Retina (tissue), 1 donor: ENCODE measurements at places on chromosomes 2 and 18.
A peak's percentile ranks its signal among the peaks of the same experiment; 100 is the strongest.

- DNase-seq = no peak
Measured at GRCh38 chr2:194003911-194004310, 1653.1 kb upstream of the SLC39A10 start.

DNA sequence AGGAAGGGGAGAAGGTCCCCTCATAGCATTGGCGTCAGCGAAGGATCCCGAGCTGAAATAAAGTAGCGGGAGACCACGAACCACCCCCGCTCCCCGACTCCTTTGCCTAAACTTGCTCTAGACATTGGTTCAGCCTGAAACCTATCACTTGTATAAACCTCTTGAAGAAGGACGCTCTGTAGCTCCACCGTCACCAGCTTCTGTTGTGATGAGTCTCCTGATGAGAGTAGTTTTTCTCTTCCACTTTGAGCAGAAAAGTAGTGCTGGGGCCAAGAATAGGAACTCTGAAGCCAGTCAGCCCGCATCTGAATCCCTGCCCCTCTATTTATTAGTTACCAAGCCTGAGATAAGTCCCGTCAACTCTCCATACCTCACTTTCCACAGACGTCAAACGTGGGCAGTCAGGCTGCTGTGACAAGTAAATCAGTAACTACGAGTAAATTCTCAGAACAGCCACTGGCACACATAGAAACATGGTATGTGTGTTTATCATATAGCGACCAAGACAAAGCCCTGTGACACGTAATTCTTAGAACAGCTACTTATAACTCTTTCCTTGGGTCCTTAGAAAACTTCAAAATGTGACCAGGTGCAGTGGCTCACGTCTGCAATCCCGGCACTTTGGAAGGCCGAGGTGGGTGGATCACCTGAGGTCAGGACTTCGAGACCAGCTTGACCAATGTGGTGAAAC lies 61.7 kb downstream of the CD226 start:
- DNase-seq = no peak

GRCh38 chr2:202064881-202065230 lies 8.2 kb upstream of the KIAA2012 start:
- no peak for DNase-seq

GRCh38 chr2:26742048-26742770 lies 21.9 kb upstream of the SLC35F6 start:
- DNase-seq = no peak

DNA sequence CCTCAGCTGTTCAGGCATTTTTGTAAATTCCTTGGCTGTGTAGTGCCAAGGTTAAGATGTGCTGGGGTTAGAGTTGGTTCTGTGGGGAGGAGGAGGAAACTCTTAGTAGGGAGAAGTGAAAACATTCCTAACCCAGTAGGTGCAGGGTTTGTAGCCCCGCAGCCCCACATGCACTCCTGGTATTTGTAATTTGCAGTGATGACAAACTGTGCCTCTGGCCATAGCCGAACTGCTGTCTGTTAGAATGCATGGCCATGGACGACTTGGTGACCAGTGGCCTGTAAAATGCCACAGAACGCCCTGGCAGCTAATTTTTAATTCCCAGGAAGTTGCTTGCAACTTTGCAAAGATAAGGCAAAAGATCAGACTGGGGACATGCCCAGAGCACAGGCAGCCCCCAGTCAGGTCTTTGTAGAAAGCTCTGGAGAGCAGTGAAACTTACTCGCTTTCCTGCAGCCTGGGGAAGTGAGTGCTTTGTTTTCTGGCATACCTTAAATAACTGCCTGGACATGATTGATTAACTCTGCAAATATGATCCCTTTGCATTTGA lies 38.4 kb downstream of the LYPD6B start:
- DNase-seq = peak; percentile 57

DNA sequence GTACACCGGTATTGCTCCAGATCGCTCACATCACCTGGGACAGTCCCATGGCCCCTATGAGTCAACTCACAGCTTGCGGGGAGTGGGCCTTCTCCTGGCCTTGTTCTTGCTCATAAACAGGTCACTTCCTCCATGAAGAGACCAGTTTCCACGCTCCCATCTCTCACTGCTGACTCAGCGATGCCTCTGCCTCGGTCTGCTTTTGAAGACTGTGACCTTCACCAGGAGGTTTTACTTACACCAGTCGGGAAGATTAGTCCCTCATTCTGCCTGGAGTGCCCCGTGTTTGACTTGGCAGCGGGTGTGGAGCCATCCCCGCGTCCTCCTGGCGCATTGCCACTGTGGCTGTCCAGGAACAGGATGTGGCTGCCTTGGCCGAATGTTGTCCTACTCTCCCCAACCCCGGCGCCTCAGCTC lies 159.8 kb downstream of the RHBDD1 start:
- no peak for DNase-seq

- DNase-seq = no peak
Measured at GRCh38 chr2:132654968-132655367, 15.0 kb downstream of the LYPD1 start.

GRCh38 chr2:98867539-98868309 lies 68.3 kb downstream of the CRACDL start:
- DNase-seq = no peak

DNA sequence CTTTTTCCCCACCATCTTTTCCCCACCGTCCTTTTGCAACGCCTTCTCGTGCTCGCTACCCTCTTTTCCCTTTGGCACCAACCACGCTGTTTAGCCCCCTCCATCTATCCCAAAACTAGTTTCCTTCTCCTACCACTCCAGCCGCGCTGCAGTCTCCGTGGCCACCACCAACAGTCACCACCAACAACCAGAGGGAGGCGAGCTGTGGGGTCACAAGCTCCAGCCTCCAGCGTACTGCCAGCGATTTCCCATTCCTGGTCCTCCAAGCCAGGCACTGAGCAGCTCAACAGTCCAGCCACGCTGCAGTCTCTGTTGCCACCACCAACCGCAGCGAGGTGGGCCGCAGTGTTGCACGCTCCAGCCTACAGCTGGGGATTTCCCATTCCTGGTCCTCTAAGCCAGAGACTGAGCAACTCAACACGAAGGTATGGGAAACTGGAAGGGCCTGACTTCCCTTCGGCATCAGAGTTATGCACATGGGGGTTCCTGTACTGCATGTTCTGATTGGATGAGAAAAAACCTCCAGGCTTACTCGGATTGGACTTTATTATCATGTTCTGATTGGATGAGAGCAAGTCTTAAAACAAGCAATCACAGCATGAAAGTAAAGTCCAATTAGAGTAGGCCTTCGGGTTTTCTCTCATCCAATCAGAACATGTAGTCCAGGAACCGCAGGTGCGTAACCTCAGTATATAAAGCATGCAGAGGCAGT lies 42.3 kb upstream of the IMP4 start:
- DNase-seq = no peak

DNA sequence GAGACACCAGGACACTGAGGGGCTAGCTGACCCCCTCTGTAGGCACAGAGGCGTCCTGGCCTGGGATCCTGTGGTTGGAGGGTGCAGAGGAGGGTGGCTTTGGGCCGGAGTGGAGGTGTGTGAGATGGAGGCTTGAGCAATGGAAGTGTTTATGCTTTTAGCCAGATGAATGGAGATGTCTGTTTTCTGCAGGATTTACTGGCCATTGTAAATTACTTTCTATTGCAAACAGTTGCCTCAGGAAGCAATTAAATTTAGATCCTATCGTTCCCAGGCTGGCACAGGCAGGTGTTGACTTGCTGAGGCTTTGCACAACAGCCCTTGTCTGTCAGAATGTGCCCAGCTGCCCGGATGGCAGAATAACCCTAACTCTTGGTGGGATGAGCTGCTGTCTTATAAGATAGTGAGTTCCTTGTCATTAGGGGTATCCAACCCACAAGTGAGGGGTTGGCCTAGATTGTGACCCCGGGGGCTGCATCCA lies 1.8 kb upstream of the ARID5A start:
- DNase-seq = no peak

GRCh38 chr2:46650556-46651001 lies 171.2 kb downstream of the TMEM247 start:
- peak; percentile 74 for DNase-seq

DNA sequence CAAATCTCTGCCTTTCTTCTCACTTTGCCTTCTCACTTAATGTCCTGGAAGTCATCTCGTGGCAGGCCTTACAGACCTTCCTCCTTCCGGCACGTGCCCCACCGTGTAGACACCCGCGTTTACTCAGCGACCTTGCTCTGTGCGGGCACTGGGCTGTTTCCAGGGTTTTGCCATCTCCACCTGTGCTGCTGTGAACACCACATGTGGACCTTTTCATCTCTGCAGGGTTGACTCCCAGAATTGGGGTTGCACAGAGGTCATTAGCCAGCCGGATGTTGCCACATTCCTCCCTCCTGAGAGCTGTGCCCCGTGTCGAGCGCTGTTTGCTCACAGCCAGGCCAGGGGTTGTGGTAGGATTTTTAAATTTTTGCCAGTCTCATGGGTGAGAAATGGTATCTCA lies 25.4 kb downstream of the KCNG2 start:
- no peak for DNase-seq

- no peak for DNase-seq
Measured at GRCh38 chr2:64348386-64349130, 105.4 kb upstream of the LGALSL start.

GRCh38 chr2:171521361-171522051 lies 768 bp upstream of the CYBRD1 start:
- no peak for DNase-seq

GRCh38 chr18:26940744-26941398 lies 75.4 kb upstream of the AQP4 start:
- DNase-seq = no peak

- no peak for DNase-seq
Measured at GRCh38 chr18:74760026-74760425, 162.4 kb downstream of the ZNF407 start.

DNA sequence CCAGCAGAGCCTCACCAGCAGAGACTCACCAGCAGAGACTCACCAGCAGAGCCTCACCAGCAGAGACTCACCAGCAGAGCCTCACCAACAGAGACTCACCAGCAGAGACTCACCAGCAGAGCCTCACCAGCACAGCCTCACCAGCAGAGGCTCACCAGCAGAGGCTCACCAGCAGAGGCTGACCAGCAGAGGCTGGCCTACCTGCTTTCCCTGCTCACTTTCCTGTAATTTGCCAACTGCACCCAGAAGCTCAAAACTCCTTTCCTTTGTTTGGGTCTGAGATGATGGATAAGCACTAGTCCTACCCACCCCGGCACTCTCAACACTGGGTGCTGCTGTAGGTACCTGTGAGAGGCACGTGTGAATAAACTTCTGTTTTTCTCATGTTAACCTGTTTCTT lies 36.4 kb upstream of the PXDN start:
- no peak for DNase-seq

DNA sequence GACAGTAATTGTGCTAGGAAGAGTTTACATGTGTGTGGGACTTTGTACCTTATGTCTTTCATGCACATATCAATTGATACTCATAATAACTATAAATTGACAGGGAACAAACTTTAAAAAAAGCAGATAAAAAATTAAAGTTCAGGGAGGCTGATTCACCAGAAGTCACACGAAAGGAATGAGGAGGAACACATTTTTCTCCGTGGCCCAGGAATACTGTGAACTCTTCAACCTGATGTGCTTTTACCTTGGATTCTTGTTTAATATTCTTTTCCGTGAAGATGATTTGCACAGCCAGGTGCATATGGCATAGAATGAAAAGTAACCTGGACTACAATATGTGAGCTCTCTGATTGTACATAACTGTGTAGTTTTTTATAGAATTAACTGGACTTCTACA lies 326.3 kb downstream of the CDH7 start:
- DNase-seq = no peak

GRCh38 chr2:160209516-160209856 lies 9.4 kb upstream of the ITGB6 start:
- no peak for DNase-seq

GRCh38 chr2:54887850-54888545 lies 162.3 kb downstream of the RTN4 start:
- DNase-seq = no peak

- no peak for DNase-seq
Measured at GRCh38 chr2:6963727-6964126, 46.5 kb downstream of the RNF144A start.

DNA sequence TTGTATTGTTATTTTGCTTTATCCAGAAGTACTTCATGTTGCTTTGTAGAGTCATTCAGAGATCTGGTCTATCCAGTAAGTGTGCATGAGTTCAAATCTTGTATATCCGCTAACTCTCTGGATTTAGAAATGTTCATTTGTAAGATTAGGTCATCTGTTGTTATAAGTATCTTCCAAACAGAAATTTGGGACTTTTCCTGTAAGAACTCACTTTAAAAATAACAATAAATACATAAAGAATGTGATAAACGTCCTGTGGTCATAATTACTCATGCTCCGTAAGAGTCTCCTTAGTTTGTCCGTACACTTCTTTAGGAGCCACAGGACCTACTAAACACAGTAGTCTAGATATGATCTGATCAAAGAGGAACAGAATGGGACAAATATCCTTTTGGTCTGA lies 699.9 kb upstream of the SLC8A1 start:
- DNase-seq = no peak

DNA sequence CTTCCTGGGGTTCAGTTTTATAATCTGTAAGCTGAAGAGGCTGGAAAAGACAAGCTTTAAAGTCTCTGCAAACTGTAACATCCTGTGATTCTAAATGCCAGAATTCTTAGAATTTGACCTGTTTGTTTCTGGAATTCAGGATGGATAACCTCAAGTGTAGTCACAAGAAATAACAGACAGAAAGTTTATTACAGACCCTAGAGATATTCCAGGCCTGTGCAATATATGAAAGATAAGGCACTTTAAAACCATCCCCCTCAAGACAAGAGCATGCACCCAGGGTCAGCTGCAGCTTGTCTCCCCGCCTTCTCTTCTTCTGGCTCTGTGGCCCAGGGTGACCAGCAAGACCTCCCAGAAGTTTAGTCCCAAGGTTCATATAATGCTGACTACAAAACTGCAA lies 298.7 kb upstream of the ACVR2A start:
- DNase-seq = no peak

GRCh38 chr2:141280037-141280436 lies 850.8 kb downstream of the LRP1B start:
- no peak for DNase-seq

GRCh38 chr2:41854227-41854626 lies 193.6 kb upstream of the PKDCC start:
- no peak for DNase-seq

- DNase-seq = no peak
Measured at GRCh38 chr18:10030816-10031541, 117.2 kb downstream of the VAPA start.

- DNase-seq = no peak
Measured at GRCh38 chr18:55706898-55707297, 118.9 kb upstream of the TCF4 start.

DNA sequence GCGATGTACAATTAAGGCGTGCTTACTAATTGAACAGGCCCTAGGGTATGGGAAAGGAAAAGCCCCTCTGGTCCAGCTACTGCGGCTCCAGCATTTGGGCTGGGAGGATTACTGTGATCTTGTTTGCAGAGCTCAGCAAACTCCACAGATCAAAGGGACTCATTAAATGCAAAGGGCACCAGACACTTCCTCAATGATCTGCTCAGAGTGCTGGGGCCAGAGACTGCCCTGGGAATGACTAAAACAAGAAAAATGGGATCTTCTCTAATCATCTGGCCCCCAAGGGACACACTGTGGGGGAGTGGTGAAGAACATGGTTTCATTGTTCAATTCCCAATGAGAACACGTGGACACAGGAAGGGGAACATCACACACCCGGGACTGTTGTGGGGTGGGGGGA lies 85.0 kb downstream of the MARCHF4 start:
- no peak for DNase-seq
